Stimulated activated CD4-positive, alpha-beta T cell treated with anti-CD3 and anti-CD28 coated beads, Interleukin-2, amount 100 ng/mL, for 24 hours (primary cell): ENCODE measurements at places on chromosomes 7 and 10.

GRCh38 chr10:114043532-114044246 is at the start of gene ADRB1:
Gene ADRB1 (plus strand): TSS chr10:114043866. CDS start chr10:114044133, 267 bp downstream.
- no peak for DNase-seq

DNA sequence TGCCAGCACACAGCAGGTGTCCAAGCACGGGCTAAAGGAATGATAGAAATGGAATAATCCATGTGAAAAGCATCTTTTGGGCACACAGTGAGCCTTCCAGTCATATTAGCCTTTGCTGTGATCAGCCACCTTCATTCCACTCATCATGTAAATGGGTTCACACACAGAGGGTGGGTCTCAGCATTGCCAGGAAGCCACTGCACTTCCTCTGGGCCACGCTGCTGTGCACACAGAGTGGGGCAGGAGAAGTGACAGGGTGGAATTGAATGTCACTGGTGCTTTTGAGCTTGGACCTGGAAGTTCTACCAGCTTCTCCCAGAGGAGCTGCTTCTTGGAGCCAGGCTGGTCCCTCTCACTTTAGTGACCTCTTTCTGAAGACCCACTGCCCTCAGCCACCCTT is 203.5 kb downstream of the USP6NL start:
- DNase-seq, result no peak

DNA sequence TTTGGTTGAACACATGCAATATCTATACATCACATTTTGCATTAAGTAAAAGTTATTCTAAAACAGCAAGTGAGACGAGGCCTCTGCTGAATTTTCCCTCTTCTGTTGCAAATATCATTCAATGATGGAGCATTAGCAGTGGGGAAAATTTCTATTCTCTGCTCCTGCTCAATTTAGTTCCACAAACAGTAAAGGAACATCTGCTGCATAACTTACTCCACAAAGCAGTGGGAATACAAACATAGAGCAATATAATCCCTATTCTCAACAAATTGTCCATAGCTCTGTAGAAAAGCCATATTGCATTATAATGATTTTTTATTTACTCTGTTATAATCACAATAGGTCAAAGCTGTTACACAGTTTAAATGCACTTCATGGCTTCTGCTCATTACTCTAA is 5.9 kb downstream of the AGR3 start:
- no peak for DNase-seq

GRCh38 chr10:51683031-51683691 is 16.2 kb downstream of the CSTF2T start:
- no peak for DNase-seq

DNA sequence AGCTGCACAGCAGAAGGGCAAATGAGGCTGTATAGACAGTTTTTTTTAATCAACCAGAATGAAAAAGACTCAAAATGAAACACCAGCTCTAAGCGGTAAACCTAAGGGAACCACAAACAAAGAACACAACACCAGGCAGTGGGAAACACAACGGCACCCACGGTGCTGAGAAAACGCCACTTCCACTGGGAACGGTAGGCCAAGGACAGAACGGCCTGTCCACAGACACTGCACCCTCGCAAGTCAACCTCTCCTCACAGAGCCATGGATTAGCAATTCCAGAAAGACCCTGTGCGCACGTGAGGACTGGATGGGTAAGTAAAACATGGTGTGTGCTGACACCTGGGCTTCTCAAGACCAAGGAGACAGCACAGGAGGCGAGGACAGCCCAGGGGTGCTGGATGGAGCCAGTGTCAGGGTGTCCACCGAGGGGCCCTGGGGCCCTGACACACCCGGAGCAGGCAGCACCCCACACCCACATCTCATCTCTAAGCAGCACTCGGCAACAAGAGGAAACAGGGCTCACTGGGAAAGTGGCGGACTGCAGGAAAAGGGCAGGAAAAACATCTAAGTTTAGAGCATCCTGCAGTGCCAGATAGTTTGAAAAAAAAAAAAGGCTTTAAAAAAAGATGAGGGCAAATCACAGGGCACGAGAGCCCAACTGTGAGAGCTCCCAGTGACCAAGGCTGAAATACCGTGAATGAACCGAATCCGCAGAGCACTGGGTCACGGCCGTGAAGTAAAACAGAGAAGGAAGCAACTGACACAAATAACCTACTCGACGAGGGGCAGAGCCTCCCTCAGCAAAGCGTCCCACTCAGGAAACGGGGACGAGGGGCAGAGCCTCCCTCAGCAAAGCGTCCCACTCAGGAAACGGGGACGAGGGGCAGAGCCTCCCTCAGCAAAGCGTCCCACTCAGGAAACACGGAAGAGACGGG is 120.2 kb downstream of the MAD1L1 start:
- no peak for DNase-seq

DNA sequence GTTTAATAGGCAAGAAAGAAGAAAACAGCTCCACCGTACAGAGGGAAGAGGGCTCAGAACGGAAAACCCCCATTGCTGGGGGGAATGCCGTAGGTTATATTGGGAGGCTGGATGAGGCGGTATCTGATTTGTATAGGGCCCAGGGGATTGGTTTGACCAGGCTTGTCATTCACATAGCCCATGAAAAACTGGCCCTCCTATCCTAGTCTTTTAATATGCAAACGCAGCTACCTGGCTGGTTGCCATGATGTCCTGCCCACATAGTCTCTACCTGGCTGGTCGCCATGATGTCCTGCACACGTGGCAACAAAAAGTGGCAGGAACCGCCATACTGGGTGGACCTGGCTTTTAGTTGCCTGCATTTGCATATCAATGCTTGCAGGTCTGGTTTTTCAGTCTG is 84.7 kb downstream of the AUTS2 start:
- DNase-seq, result no peak

GRCh38 chr10:79182781-79183467 is 114.2 kb downstream of the ZMIZ1 start:
- DNase-seq, result no peak

- DNase-seq, result no peak
Measured at GRCh38 chr7:137453356-137453755, 109.8 kb upstream of the PTN start.

DNA sequence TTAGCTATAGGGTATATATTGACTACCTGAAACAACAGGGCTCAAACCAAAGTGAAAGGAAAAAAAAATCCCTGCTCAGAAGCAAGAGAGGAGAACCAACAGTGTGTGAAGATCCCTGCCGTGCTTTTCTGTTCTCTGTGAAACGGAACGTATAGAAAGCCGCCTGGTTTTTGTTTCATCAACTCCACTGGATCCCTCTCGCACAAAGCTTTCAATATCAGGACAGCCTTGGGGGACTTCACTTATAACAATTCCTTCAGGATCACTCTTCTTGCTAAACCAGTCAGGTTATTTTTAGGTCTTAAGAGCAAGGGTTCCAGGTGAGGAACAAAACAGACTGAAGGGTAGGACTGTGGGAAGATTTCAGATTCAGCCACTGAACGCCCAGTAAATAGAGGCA is 151.1 kb upstream of the CACNA2D1 start:
- DNase-seq, result no peak

- DNase-seq, result no peak
Measured at GRCh38 chr10:84523526-84523925, 195.1 kb downstream of the CCSER2 start.

DNA sequence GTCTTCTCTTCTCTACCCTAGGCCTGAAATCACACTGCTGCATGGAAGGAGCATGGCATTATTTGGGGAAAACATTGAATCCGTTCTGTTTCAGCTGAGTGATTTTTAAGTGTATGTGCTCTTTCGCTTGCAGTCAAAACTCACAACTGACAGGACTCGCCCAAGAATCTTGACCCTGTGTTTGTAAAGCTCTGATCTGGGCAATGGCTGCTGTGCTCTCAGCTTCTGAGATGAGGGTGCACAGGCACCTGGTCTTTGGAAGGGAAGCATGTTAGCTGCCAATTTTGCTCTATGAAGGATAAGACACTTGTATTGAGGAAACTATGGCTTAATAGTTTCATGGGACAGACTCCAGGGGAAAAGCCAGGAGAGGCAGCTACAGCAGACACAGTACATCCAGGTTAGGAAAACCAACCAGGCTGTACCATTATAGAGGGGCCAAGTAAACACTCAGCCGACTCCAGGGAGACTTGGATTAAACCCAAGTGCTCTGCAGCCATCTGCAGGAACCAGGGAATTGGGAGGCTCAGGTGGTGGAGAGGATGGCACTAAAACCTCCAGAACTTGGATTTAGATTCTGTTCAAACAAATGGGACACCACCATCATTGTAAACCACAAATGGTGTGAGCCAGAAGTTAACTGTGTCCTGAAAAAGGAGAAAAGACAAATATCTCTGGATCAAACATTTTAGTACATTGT is 43.3 kb downstream of the LYZL1 start:
- DNase-seq, result no peak

- DNase-seq, result no peak
Measured at GRCh38 chr10:62261666-62262065, 7.0 kb downstream of the RTKN2 start.

- no peak for DNase-seq
Measured at GRCh38 chr10:108801775-108802517, 1121.4 kb downstream of the XPNPEP1 start.

DNA sequence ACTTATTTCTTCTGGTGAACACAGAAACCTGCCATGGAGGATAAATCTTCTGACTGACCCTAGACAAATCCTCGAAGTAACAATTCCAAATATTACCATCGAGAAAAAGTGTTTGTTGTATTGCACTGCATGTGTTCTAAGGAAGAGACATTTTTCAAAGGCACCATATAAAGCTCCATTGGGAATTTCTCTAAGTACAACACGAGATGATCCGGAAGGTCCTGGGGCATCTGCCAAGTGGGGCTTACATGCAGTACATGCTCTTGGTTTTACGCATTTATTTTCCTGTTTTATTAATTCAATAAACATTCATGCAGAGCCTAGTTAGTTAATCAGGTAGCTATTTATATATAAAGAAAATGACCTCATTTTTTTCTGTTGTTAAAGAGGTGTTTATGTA is 692.0 kb upstream of the IGFBP3 start:
- DNase-seq, result no peak

- no peak for DNase-seq
Measured at GRCh38 chr10:13346283-13347042, 1.6 kb downstream of the SEPHS1 start.

DNA sequence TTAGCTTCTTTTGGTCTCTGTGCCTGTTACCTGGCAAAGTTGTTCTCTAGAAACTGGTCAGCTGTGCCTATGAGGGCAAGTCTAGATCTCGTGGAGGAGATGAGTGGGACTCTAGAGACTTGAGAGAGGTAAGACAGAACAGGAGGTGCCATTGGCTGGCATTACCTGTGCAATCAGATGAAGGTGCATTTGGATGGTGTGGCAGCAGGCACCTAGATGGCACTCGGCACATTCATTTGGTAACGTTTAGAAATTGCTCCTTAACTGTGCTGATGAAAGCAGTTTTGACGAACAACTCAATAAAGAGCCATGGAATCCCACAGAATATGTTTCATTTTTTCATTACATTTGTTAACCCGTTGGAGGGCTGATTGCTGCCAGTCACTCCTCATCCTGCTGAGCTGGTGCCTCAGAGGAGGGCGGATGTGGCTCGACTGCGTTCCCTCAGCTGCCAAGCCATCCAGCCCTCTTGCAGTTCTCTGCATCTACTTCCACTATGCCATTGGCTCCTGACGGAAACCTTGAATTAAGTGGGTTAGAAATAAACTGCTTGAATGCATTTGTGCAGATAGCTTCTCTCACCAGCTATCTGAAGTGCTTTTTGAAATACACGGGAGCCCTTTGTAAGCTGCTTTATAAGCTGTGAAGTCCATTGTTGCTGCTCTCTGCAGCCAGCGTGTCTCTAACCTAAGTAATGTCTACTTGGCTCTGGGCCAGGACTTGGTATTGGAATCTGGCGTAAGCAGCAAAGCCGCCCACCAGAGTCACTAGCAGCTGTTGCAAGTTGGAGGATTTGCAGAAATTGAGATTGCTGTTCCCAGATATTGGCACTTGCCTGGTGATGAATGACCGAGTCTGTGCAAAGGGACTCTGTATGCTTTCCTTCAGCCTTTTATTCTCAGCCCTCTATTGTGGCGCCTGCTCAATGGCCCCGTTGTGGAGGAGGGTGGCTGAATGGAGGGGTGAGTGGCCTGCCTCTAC is 87.4 kb downstream of the LRRC4 start:
- DNase-seq, result no peak

DNA sequence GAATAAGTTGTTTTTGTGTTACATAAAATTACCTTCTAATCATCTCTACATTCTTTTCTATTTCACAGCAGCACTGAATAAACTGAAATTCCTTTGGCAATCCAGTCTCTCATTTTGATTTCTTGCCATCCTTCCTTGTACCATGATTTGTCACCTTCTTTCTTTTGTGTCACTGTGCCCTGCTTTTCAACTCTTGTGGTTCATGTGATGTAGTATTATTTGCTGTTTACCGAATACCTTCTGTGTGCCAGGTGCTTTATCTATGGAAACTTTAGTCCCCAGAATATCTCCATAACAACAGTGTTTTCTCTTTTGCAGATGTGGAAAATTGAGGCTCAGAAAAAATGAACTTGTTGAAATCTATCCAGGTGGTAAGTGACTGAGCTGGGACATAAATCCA is 220.3 kb downstream of the STK31 start:
- no peak for DNase-seq
